CD4-positive, alpha-beta memory T cell (primary cell): ENCODE measurements at places on chromosomes 3 and 15.

DNA sequence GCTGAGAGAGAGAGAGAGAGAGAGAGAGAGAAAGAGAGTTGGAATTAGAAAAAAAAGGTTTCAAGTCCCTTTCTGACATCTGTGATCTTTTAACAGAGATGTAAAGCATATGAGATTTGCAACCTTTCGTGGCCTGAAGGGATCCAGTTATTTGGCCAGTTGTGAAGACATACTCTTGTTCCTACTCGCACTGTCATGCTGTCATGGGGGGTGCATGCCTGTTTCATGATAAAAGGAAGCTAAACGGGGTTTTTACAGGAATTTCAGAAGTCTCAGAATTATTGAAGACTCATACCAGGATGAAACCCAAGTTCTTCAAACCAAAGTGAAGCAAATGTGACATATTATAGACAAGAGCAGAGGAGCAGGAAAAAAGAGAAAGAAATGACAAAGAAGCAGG, 342.0 kb downstream of the RORA start:
- no peak for DNase-seq

DNA sequence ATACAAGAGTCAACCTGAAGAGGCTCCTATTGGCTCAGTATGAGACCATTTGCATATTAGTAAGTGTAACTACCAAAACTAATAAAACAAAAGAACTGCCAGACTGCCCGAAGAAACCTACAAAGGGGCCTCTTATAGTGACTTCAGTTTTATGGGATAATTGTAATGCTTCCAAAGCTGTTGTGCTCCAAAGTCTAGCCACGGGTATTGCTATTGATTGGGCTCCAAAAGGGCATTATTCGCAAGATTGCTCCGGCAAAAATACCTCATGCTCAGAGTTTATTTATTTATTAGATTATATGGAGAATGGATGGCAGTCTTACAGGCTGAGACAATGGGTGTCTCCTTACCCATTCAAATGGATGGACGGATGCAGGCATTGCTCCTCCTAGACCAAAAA, 11.4 kb downstream of the RPL22L1 start:
- no peak for DNase-seq

- DNase-seq: no peak
Observed at GRCh38 chr3:14595561-14595960, 55.4 kb upstream of the GRIP2 start.

DNA sequence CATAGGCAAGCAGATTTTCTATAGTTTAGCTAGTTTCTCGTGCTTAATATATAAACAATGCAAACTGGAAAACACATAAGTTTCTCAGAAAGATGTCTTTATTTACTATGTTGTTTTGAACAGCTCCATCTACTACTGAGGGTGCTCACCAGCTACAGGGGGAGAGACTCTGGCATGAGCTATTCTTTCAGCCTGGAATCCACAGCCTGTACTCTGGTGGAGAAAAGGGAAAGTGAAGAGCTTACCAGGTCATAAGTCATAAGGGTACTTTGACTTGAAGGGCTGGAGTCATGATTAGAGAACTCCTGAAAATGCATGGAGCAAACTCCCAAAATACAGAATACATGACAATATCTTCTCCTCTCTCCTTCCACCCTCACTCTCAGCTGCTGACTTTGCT, 4.4 kb upstream of the AVEN start:
- no peak for DNase-seq

- DNase-seq: peak; percentile 44
Observed at GRCh38 chr15:68553994-68554720, 24.6 kb upstream of the CORO2B start.

DNA sequence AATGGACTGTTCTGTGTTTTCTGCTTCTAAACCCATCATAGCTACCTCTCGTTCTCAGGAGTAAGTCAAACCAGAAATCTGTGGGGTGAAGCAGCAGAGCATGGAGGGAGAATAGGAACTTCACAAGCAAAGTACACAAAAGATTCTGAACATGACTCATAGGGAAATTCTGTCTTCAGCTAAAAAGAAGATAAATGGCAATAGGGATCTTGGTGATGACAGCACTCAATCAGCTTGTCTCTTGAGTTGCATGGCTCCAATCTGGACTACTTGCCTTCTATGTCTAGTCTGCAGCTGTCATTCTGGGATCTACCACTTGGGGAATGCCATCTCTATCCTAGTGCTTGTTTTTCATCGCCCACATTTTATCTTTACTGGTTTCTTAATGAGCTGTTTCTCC, 13.5 kb upstream of the GRAMD1C start:
- DNase-seq: no peak

DNA sequence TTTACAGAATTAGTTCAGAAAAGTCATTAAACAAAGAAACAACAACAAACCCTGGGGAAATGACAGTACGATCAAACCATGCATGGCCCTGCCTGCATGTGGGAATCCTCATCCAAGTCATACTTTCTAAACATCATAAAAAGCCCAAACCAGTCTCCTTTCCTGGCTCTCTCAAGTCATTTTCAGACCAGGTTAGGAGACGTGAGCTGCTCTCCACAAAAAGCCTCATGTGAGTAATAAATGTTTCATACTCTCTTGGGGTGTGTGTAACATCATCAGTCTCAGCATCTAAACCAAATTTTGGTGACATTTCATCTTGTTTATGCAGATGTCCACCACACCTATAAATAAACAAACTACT, 18.9 kb downstream of the GREM1 start:
- no peak for DNase-seq

DNA sequence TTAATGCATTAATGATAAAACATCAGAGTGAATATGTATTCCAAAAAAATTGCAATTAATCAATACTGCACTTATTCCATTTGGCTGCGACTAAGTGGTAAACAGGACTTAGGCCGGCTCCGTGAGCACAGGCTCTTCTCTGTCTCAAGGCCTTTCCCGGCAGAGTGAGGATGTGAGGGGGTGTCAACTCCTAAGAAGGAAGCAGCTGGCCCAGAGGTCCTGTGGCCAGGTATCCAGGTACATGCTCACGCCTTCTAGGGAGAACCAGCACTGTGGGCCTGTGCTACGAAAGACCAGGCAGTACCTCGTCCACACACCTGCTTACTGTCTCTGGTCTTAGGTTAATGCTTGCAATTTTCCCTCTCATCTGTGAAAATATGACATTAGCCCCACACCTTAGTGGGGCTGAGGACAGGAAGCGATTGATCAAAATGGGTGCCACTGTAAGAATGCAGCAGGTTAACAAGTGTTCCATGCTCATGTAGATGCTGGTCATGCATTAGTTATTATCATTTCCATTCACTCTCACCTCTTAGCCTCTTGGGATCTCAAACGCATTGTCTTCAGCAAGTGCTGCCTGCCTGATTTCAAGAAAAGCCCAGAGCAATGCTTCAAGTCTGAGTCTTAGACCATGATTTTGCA, 175.3 kb downstream of the ABHD5 start:
- no peak for DNase-seq

GRCh38 chr3:8839607-8840325, 70.4 kb upstream of the OXTR start:
- DNase-seq: no peak

DNA sequence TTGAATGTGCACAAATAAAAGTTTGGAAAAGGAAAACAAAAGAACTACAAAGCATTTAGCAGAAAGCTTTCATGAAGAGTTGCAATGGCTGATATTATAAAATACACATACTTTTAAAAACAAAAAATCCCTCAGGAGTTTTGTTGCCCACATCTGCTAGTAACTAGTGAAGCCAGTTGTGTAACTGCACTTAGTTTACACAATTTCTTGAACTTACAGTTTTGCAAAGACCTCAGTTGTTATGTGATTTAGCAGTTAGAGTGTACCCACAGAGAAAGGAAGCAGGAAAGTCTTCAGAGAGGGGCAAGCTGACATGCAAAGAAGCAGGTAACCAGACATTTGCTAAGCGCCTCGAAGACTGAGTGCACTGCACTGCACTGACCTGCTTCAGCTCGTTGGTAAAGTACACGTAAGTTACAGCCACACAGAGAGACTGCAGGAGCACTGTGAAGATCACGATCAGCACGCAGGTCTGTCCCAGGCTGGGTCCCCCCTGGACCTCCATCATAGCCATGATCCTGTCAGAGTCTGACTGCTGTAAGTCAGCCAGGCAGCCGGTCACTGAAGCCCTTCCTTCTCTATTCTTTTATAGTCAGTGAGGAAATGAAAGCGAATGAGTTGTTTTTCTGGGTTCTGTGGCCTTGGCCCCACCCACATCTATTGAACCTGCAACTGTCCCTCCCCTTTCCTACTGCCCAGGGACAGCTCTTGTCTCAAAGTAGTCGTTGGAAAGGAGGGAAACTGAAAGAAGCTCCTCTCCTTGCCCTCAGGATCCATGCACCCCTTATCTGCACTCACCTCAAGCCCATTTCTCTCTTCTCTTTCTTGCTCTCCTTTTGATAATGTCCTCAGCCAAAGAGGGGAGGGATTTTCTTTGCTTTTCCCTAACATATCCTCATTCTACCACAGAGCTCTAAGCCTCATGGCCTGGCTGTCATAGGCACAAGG, at the start of gene TNFSF10:
TSS of gene TNFSF10 (minus strand) at position 560 of the 948 bp plus-strand sequence. CDS start at position 514, 46 bp downstream.
- DNase-seq: peak; percentile 82

- no peak for DNase-seq
Observed at GRCh38 chr15:92645051-92645631, 10.4 kb downstream of the FAM174B start.

GRCh38 chr15:59736181-59736580, 47.1 kb upstream of the BNIP2 start:
- DNase-seq: no peak

- DNase-seq: no peak
Observed at GRCh38 chr3:106881186-106881585, 496.1 kb upstream of the CCDC54 start.

DNA sequence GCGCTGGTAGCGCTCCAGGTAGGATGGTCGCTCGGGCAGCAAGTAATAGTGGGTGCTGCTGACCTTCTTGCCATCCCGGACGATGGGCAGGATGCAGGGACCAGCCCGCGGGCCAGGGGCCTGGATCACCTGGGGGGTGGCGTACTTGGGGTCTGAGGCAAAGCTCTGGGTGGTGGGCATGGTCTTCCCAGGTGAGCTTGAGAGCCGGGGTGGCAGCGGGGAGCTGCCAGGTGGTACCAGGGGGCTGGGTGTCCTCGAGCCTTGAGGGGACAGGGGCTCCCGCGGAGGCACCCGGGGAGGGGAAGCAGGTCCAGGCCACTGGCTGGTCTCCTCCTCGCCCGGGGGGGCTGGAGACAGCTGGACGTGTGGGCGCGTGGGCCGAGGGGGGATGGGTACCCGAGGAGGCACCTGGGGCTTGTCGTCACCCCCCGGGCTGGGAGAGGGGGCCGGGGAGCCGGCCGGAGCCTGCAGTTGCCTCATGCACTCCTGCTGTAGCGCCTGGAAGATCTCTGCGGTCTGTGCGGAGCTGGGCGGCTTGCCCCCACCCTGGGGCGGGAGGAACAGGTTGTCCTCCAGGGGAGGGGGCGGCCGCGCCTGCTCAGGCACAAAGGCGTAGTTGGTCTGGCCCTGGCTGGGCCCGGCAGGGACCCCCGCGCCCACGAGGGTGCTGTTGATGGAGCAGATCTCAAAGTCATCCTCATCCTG, 40.6 kb downstream of the TNK2 start:
- no peak for DNase-seq

DNA sequence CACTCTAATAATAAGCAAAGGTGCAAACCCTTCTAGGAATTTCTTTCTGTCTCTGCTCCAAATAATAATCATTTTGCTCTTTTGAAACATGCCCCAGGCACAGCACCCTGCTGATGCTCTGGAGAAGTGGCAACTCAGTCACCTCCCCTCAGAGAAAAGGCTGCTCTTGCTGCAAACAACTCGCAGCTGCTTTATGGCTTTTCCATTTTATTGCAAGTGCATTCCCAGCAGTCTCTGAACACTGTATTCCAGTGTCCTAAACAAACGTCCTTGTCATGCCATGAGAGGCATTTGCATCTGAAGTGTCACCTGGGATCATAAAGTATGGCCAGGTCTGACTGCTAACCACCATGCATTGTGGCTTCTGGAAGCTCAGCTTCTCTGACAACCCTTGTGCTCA, 358.1 kb upstream of the TRIM42 start:
- DNase-seq: no peak

DNA sequence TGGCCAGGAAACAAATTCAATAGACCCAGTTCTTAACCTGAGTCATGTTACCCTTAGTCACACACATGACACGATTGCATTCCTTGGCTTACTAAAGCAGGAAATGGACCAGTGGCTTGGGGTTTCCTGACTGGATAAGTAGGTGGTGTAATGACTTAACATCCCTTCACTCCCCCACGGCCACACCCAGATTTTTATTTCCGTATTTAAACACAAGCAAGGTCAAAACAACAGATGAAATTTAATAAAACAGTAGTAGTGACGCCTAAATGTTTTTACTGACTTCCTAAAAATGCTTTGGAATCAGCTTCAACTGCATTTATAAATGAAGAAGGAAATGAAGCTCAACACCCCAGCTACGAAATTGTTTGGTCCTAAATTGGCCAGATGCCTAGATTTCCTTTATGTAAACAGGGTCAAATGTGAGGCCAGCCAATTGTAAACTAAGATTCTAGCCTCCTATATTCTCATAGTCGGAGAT, 324.3 kb downstream of the CHST2 start:
- peak; percentile 32 for DNase-seq

DNA sequence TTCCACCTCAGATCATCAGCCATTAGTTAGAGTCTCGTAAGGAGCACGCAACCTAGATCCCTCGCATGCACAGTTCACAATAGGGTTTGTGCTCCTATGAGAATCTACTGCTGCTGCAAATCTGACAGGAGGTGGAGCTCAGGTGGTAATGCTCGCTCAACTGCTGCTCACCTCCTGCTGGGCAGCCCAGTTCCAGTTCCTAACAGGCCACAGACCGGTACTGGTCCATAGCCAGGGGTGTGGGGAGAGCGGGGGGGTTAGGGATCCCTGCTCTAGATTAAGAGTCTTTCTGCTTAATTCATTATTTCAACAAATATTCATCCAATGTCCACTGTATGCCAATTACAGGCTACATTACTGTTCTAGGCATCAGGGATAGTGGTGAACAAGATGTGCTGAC, 170.4 kb upstream of the KBTBD8 start:
- DNase-seq: no peak

GRCh38 chr15:78082743-78083110, 5.2 kb upstream of the TBC1D2B start:
- DNase-seq: no peak

GRCh38 chr3:88324788-88325187, 175.0 kb downstream of the C3orf38 start:
- no peak for DNase-seq

DNA sequence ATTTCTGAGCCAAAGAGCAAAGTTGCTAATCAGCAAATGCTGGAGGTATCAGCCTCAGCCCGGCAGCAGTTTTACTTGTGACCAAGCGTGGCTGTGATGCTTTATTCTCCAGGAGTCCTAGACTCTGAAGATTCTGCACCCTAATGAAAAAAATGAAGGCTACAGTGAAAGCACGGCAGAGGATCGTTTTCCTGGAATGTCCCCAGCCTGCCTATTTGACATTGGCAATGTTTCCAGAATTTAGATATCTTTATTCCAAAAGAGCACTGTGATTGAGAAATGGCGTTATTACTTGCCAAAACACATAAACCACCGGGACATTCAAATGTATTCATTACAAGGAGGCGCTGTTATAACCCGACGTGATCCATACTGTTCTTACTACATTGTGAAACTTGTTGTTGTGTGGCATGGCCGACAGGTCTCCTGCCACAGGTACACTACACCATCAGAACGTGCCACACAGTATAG, 263.8 kb downstream of the SLCO3A1 start:
- no peak for DNase-seq

- DNase-seq: no peak
Observed at GRCh38 chr15:43895586-43895985, 68.8 kb downstream of the WDR76 start.

GRCh38 chr15:41407341-41407740, 5.0 kb upstream of the NDUFAF1 start:
- DNase-seq: no peak
